ENCODE measurements at places on chromosomes 4 and X.
A peak's percentile ranks its signal among the peaks of the same experiment; 100 is the strongest.

DNA sequence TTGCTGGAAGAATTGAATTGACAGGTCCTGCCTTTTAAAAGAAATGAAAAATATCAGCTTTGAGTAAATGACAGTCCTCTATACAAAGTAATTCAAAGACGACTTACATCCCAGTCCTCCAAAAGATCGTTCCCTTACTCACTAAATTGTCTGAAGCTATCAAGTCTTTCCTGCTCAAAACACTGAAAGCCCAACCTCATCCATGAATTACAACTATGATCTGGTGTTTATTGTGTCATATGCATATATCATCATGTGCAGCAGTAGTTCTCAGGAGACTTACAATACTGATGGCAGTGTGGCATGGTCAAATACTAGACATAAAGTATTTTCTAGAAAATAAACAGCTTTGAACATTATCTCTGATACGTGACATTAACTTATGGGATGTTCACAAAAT lies 97.8 kb downstream of the PDGFC start:
- DNase-seq: no peak

DNA sequence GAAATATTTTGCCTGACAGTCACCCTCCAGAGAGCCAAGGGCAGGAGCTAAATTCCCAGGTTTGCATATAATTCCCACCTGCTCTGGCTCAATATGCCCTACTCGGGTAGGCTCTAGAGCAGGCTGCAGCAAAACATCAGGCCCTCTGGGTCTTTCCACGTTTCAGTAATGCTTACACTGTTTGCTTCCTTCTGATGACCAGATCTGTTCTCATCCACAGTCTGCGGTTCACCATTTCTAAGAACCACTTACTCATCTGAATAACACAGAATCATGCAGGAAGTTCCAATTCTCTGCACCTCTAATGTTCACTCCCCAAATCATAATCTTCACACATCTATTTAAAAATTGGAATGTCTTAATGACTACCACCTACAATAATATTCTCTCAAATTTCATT lies 141.4 kb downstream of the PPP3CA start:
- DNase-seq: peak; percentile 69

- no peak for DNase-seq
Observed at GRCh38 chr4:57424232-57424897, 314.2 kb upstream of the IGFBP7 start.

DNA sequence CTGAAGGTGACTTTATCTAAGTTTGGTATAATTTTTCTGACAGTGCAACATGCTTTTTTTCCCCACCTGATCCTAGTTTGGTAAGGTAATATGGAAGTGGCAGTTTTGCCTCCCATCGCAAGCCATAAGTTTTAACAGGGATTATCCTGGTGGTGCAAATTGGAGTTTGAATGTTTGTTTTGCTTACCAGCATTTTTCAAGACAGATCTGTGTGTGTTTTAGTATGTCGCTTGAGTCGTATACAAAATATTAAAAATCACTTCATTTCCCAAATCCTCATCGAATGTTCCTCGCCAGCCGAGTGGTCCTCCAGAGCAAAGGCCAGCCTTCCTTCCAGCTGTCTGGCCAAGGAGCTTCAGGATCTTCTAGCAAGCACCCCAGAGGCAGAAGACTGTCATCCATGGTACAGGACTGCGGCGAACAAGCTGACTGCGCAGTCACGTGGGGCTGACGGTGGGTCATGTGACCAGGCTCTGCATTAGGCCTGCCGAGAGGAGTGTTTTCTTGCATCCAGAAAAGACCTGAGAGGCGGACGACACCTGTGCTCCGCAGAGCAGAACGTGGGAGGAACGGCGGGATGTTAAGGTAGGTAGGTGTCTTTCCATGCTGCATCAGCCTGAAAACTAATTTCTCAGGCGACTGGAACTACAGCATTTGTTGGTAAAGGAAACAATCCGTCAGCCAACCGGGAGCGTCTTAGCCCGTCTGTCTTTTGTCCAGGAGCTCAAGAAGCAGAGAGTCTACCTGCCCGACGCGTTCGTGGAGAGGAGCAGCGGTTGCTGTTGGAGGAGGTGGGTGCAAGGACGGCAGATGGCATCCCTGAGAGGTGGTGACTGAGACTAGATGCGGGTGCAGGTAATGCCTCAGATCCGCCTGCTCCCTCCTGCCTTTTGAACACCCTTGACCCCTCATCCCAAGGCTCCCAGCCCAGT lies at the start of gene GPRASP3:
Gene GPRASP3 (plus strand): TSS at position 507 of the 932 bp plus-strand sequence. CDS start 28,253 bp downstream, outside the sequence.
- DNase-seq: peak; percentile 89

DNA sequence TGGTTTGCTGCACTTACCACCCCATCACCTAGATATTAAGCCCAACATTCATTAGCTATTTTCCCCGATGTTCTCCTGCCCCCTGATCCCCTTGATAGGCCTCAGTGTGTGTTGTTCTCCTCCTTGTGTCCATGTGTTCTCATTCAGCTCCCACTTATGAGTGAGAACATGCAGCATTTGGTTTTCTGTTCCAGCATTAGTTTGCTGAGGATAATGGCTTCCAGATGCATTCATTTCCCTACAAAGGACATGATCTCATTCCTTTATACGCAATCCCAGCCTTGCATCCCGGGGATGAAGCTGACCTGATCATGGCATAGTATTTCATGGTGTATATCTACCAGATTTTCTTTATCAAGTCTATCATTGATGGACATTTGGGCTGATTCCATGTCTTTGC lies 99.0 kb upstream of the DCAF12L2 start:
- no peak for DNase-seq

DNA sequence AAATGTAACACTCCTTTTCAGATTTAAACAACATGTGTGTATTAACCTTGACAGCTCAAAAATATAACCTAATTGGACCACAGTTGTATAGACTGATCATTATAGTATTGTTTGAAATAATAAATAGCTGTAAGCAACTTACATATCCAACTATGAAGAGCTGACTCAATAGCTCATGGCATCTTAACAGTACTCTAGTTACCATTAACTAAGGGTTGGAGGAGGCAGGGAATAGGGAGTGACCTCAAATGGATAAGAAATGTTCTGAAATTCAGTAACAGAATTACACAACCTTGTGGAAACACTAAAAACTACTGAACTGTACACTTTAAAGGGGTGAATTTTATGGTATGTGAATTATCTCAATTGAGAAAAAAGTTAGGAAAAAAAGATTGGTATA lies 136.5 kb upstream of the CPEB2 start:
- no peak for DNase-seq

- peak; percentile 81 for DNase-seq
Observed at GRCh38 chrX:48891402-48892288, 5.9 kb downstream of the TIMM17B start.

DNA sequence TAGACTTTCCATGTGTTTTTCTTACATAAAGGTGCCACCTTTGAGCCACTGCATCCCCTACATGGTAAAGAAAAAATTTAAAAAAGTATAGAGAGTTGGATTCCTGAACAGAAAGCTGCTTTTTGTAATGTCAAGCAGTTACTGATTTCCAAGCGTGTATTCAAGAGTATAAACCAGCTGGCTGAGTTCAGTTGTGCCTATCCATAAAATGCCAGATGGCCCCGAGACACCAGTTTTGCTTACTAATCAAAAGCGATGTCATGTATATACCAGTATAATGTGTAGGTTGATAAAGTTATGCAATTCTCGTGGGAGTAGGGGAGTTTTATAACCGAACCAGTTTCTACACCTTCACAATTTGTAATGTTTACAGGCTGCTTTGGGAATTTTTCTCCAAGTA lies 26.2 kb upstream of the PNPLA4 start:
- no peak for DNase-seq

DNA sequence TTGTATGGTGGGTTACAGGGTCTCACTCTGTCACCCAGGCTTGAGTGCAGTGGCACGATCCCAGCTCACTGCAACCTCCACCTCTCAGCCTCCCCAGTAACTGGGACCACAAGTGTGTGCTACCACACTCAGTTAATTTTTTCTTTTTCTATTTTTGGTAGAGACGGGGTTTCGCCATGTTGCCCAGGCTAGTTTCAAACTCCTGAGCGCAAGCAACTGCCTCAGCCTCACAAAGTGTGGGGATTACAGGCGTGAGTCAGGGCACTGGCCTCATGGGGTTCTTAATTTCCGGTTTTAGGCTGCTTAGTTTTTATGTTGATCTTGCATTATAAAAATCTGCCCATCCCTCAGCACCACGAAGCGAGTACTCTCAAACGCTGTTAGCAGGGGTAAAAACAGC lies 6.7 kb downstream of the BCAP31 start:
- DNase-seq: no peak

DNA sequence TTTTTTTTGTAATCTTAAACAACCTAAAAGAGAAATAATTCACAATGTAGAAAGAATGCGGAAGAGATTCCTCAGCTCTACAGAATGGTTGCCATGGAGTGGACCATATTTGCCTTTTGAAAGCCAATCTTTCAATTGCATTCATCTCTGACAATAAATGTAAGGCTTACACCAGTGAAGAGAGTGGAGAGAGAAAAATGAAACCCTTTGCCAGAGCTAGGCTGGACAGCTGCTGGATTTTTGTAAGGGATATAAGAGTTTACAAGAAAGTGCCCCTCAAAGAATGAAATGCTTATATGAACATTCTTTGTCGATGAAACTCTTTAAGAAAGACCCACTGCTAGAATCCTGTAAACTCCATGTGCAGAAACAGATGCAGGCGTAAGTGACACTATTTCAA lies 66.0 kb upstream of the FAT1 start:
- no peak for DNase-seq

- no peak for DNase-seq
Observed at GRCh38 chrX:19332983-19333382, 10.7 kb upstream of the PDHA1 start.

DNA sequence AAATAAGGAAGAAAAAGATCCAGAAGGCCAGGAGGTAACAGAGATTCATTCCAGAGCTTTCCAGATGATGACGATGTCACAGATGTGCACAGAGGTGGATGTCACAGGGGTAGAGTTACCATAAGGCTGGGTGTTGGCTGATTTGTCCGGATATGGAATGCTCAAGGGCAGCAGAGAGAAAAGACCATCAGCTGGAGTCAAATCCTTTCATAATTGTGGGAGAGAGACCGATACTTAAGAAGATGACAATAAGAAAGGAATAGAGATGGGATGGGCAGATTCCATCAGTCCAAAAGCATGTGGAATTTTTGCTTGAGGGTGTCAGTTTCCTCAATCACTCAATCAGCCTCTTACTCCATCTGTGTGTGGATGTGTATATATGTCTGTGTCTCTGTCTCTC lies 150.4 kb downstream of the CENPC start:
- no peak for DNase-seq

GRCh38 chr4:100811046-100811445 lies 293.2 kb upstream of the EMCN start:
- no peak for DNase-seq

All from activated CD8-positive, alpha-beta T cell treated with anti-CD3 and anti-CD28 coated beads for 36 hours (primary cell).